ENCODE measurements at places on chromosomes 6 and 20.
A peak's percentile ranks its signal among the peaks of the same experiment; 100 is the strongest.

- DNase-seq, result no peak
Measured at GRCh38 chr6:39425346-39426072, 103.0 kb upstream of the KCNK16 start.

- no peak for DNase-seq
Measured at GRCh38 chr6:15441215-15441868, 195.5 kb downstream of the JARID2 start.

GRCh38 chr6:45827952-45828530 lies 187.6 kb downstream of the CLIC5 start:
- no peak for DNase-seq

- peak; percentile 77 for DNase-seq
Measured at GRCh38 chr6:7910654-7911344, at the start of gene TXNDC5. TXNDC5 (minus strand) TSS chr6:7910788; CDS start chr6:7910776, 12 bp downstream.

- no peak for DNase-seq
Measured at GRCh38 chr20:1472556-1473245, 6.1 kb upstream of the NSFL1C start.

DNA sequence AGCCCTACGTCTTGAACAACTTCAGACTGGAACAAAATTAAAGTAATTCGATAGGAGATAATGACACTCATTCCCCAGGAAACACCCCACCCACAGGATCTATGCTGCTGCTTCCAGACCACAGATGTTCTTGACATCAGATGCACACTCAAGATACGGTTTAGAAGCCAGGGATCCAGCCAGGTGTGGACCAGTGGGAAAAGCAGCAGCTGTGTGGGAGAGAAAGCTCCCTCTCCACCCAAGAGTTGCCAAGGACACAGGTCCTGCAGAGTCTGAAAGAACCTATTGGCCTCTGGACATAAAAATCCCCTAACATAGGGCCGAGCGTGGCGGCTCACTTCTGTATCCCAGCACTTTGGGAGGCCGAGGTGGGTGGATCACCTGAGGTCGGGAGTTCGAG lies 91.7 kb upstream of the NFATC2 start:
- DNase-seq, result no peak

DNA sequence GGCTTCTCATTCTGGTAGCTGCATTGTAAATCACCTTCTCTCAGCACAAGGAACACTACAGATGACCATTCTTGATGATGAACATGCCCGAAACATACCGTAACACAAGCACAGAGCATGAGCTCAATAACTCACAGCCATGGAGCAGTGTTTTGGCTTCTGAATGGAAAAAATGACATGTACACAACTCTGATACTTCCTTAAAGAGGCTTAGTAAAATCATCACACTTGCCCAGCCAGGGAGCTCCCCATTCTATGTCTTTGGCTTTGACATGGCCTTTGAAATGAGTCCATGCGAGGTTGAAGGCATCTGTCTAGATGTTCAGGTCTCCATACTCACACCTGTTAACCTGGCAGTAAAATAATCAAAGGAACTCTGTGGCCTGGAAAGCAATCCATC lies 87.6 kb downstream of the MYB start:
- no peak for DNase-seq

DNA sequence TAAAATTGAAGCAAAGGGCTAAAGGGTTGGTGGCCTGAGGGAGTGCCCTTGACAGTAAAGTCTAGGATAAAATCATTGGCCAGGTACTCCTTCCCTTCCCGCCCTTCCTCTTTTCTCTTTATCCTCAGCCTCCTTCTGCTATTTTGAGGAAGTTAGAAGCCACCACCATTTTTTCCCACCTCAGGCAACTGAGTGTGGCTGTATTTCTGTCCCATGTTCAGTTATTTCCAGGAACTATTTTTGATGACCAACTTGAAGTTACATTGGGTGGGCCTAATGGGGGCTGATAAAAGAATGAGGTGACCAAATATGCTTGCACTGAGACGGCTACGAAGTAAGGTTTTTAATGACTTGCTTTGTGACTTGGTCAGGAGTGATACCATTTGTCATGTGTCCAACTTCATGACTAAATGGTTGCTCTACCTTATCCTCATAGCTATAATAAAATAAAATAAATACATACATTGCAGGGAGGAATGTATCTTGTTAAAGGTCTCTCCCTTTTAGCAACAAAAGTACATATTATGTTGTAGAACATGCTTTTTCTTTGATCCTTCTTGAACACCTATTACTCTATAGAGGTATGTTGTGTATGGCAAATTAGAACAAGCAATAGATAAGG lies 12.0 kb downstream of the PTPN1 start:
- no peak for DNase-seq

GRCh38 chr6:113586413-113587077 lies 270.6 kb upstream of the MARCKS start:
- no peak for DNase-seq

DNA sequence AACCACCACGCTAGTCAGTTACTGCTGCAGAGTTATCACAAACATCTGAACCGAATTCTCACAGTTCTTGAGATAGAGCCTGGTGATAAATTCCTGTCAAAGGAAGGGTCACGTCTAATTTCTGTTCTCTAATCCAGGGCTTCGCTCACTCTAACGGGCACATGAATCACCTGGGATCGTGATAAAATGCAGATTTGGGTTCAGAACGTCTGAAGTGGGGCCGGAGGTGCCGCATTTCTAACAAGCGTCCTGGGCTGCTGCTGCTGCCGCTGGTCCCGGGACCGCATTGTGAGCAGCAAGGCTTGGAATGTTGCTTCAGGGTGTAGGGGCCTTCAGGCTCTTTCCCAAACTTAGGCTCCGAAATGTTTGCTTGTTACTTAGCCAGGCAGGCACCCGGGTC lies 264.1 kb downstream of the CDC5L start:
- no peak for DNase-seq

DNA sequence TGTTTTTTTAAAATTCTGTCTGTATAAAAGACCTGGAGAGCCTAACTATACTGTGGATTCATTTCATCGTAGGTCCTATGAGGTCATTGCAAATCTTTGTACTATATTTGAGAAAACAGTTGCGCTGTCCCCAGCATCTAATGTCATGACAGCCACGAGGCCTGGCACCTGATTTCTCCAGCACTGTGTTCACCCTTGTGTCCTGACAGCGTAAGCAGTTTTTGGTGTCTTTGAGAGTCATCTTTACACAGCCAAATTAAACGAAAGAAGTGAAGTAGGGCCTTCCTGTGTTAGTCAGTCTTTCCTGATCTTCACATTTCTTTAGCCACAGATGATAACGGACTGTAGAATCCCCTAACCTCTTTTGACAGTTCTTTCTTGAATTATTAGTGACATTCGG lies 70.6 kb upstream of the PHACTR2 start:
- no peak for DNase-seq

DNA sequence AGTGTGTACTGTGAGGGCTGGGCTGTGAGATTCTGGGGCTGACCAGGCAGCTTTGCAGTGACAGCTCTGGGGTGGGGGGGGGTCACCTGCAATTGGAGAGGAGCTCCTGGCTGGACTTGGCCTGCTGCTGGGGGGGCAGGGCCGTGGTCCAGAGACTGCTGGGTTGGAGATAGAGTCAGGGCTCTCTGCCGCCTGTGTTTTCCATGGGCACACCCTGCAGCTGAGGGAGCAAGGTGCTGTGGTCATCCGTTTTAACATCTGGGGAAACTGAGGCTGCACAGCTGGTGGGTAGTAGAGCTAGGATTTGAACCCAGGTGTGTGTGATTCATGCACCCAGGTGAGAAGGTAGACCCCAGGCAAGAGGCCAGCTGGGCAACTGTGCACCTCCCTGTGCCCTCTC lies 7.3 kb downstream of the DLGAP4 start:
- no peak for DNase-seq

DNA sequence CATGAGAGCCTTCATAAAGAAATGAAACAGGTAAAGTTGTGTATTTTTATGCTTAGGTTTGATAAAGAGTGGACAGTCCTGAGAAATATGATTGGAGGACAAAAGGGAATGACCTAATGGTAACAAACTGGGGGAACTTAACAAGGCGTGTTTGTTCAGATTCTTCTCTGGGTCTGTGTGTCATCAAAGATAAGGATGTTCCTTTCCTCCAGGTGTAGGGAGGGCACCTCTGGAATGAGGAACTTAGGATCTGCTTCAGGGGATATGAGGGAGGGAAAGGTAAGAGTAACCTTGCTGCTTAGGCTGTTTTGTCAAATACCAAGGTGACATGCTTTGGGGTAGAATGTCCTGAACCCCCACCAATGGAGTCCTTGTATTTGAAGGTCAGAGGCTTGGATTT lies 291.9 kb downstream of the KCNQ5 start:
- no peak for DNase-seq

- no peak for DNase-seq
Measured at GRCh38 chr20:56796345-56796744, 167.2 kb downstream of the TFAP2C start.

DNA sequence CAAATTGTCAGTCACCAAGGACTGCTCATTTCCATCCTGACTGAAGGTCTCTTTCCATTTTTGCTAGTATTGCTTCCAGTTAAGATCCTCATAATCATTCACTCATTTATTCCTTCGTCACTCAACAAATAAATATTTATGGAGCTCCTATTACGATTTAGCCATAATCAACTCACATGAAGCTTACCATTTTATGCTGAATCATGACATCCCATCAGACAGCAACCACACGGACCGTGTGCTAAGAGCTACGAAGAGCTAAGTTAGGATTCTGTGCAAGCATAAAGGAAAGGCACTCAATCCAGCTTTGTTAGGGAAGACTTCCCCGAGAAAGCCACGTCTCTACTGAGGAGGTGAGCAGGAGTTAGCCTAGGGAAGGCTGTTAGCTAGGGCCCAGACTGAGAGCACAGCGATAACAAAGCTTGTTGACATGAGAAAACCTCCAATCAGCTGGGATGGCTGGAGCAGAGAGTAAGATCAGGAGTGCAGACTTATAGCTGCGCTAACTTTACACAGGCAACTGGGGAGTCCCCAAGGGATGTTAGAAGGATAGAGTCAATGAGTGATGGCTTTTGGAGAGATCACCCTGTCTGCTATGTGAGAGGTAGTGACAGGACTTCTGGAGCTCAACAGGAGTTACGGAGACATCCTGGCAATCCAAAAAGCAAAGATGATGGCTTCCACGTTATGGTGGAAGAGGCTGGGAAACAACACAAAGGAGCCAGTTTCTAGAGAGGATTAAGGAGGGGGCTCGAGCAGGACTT lies 2.6 kb upstream of the GID8 start:
- no peak for DNase-seq

GRCh38 chr20:13995841-13996240 lies 525 bp downstream of the MACROD2 start:
- DNase-seq, result no peak

GRCh38 chr6:12421596-12421995 lies 131.4 kb downstream of the EDN1 start:
- no peak for DNase-seq

DNA sequence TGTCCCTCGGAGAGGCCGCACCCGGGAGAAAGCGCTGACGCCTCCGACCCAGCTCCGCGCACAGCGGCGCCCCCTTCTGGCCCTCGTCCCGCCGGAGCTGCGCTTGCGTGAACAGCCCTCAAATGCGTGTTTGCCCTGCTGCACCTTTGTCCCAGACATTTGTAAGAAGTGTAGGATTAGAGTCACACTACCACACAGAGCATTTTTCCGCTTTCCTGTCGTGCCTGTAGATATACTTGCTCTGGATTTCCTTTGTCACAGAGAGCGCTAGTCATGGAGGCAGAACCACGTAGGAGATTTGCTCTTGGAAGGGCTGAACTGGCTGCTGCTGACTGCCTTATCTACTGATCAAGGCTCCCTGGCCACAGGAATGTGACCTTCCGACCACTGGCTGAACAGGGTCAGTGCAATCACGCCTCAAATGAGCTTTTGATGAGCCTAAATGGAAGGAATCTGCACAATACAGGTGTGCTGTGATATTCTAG lies 62.3 kb downstream of the PAX1 start:
- DNase-seq, result no peak

DNA sequence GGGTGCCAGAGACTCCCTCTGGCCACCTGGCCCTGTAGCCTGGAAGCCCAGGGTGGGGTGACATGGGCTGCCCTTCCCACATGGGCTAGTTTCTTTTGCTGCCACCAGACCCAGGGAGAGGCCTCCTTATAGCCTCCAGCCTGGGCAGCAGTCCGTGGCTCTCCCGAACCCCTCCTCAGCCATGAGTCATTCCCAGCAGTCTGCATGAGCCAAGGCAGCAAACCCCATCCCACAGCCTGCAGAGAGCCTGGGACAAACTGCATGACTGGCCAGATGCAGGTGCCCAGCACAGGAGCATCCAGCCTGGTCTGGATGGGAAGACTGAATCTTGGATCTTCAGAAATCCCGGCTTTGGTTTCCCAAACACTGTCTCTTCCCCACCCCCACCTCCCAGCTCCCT lies 75.7 kb downstream of the MRPL14 start:
- no peak for DNase-seq

GRCh38 chr20:17912916-17913315 lies 55.7 kb downstream of the SNX5 start:
- no peak for DNase-seq

DNA sequence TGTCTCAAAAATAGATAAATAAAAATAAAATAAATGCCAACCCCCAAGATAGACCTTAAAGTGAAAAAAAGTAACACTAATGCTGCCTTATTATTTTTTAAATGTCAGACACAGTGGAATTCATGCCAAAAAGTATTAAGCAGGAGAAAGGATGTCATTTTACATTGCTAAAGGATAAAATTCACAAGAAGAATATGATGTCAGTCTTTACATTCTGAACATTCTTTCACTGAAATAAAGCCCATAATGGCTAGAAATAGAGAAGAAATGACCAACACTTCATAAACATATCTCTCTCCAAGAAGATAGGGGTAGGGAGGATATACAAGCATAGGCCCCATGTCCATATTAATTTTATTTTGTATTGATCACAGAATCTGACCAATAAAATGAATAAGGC lies 47.4 kb downstream of the SLC23A2 start:
- no peak for DNase-seq

- DNase-seq, result no peak
Measured at GRCh38 chr20:45119556-45120266, 4.6 kb downstream of the WFDC12 start.

GRCh38 chr6:28251661-28252008 lies 434 bp downstream of the ZKSCAN4 start:
- peak; percentile 55 for DNase-seq

GRCh38 chr6:133683606-133684005 lies 205.3 kb upstream of the TCF21 start:
- no peak for DNase-seq

- no peak for DNase-seq
Measured at GRCh38 chr6:23213193-23213592, 643.8 kb downstream of the HDGFL1 start.

- no peak for DNase-seq
Measured at GRCh38 chr6:3615391-3616380, 135.8 kb downstream of the PXDC1 start.
